SK-N-SH (cell line): ENCODE measurements at places on chromosomes 3 and 15. TPM values are rescaled to one million over a fixed set of nuclear protein-coding genes. Genes with fewer than 3 reads are reported as not detected.

- peak; percentile 72 for DNase-seq
- H3K27me3 ChIP-seq: no peaks in the 10 kb centered on the region
- peaks cover 30% of the 10 kb centered on the region; the same call in 1 of the 2 replicates for H3K4me1 ChIP-seq
- no peaks in the 10 kb centered on the region for H3K36me3 ChIP-seq
- H3K27ac ChIP-seq: no peak overlapping the region
- no peak overlapping the region for H3K4me3 ChIP-seq
These were observed 495 bp upstream of the COL7A1 start for GRCh38 chr3:48595526-48596121.

GRCh38 chr3:37980462-37981347, 9.9 kb upstream of the VILL start:
- no peak overlapping the region for H3K27ac ChIP-seq
- no peaks in the 10 kb centered on the region for H3K27me3 ChIP-seq
- no peak overlapping the region for H3K4me3 ChIP-seq
- H3K36me3 ChIP-seq: peaks cover 41% of the 10 kb centered on the region
- no peaks in the 10 kb centered on the region; the same call in 1 of the 2 replicates for H3K4me1 ChIP-seq
- no peak for DNase-seq

- H3K4me3 ChIP-seq: no peak overlapping the region
- H3K36me3 ChIP-seq: no peaks in the 10 kb centered on the region
These were observed 15.4 kb upstream of the PIK3CB start for GRCh38 chr3:138850151-138850550.

DNA sequence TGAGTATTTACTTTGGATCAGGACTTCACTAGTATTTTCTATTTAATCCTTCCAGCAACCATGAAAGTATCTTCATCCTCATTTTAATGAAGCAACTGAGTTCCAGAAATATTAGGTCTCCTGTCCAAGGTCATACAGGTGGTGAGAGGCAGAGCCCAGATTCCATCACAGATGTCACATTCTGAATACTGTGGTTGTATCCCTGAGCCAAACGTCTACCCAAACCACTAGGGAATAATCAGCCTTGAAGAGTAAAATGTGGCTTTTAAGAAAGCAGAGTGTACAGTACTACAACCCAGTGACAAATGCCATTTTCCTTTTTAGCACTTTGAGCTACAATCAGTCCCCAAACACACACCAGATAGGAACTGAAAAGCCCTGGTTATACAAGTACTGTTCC, 93.3 kb upstream of the TRIM42 start:
- no peak for DNase-seq
- H3K27me3 ChIP-seq: no peaks in the 10 kb centered on the region
- no peak overlapping the region for H3K4me3 ChIP-seq
- no peak overlapping the region for H3K27ac ChIP-seq
- H3K36me3 ChIP-seq: no peaks in the 10 kb centered on the region

- H3K36me3 ChIP-seq: peaks cover 28% of the 10 kb centered on the region
- DNase-seq: no peak
- no peaks in the 10 kb centered on the region for H3K27me3 ChIP-seq
- H3K4me3 ChIP-seq: no peak overlapping the region
- H3K27ac ChIP-seq: no peak overlapping the region
These were observed 28.1 kb downstream of the ATP11B start for GRCh38 chr3:182821221-182821981.

DNA sequence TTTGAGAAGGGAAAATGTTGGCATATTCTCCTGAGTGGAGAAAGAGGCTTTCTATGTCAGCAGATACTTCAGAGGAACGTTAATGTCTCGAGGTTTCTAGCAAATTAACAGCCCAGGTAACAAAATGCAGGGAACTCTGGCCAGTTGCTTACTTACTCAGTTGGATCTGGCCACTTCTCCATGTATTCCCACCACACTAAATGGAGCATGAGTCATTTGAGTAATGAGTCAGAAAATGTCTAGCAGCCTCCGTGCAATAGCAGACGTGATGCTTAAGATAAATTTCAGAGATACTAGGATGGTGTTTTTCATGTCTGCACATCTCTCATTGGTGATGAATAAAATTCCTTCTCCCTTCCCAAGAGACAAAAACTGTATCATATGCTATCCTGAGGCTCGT, 671.5 kb downstream of the FHIT start:
- H3K27ac ChIP-seq: peak overlapping the region; percentile 79
- no peaks in the 10 kb centered on the region for H3K36me3 ChIP-seq
- DNase-seq: peak; percentile 3

- H3K27ac ChIP-seq: peak overlapping the region; percentile 96
- no peaks in the 10 kb centered on the region for H3K27me3 ChIP-seq
- no peaks in the 10 kb centered on the region; the same call in none of the 2 replicates for H3K4me1 ChIP-seq
- no peak for DNase-seq
- H3K36me3 ChIP-seq: no peaks in the 10 kb centered on the region
- no peak overlapping the region for H3K4me3 ChIP-seq
These were observed 773.7 kb upstream of the NR2F2 start for GRCh38 chr15:95556866-95557225.

DNA sequence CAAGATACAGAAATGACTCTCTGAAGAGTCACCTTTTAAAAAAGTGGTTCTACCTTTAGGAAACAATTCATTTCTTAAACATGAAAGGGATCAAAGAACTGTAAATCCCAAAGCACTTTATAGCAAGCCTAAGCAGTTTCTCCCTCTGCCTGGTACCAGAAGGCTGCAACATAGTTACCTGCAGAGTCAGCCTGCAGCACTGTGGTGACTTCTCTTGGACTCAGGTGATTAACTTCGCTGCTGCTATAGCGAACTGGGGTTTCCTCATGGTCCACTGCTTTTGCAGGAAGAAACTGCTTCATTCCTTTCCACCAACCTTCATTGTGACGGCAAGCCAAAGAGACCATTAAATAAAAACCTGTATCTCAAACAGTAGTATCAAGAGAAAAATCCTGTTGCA, 37.3 kb downstream of the ST3GAL6 start:
- DNase-seq: no peak
- no peaks in the 10 kb centered on the region for H3K27me3 ChIP-seq
- H3K4me1 ChIP-seq: no peaks in the 10 kb centered on the region
- H3K4me3 ChIP-seq: no peak overlapping the region
- H3K27ac ChIP-seq: no peak overlapping the region

GRCh38 chr3:147574621-147575020, 165.5 kb downstream of the ZIC1 start:
- no peak overlapping the region for H3K27ac ChIP-seq
- no peaks in the 10 kb centered on the region for H3K36me3 ChIP-seq
- H3K27me3 ChIP-seq: no peaks in the 10 kb centered on the region
- no peak for DNase-seq

GRCh38 chr3:191476066-191476772, 15.3 kb downstream of the PYDC2 start:
- no peak overlapping the region for H3K4me3 ChIP-seq
- no peaks in the 10 kb centered on the region for H3K4me1 ChIP-seq
- no peaks in the 10 kb centered on the region for H3K27me3 ChIP-seq
- no peaks in the 10 kb centered on the region for H3K36me3 ChIP-seq

- H3K4me1 ChIP-seq: peaks cover 16% of the 10 kb centered on the region; the same call in 1 of the 2 replicates
- H3K27me3 ChIP-seq: peaks cover 13% of the 10 kb centered on the region
- no peak for DNase-seq
- no peak overlapping the region for H3K27ac ChIP-seq
- peak overlapping the region; percentile 44 for H3K4me3 ChIP-seq
These were observed 2.8 kb downstream of the OCA2 start for GRCh38 chr15:28096411-28096669.

GRCh38 chr15:92323525-92323924, 70.2 kb upstream of the ST8SIA2 start:
- peak overlapping the region; percentile 60; the same call in 1 of the 2 replicates for H3K27ac ChIP-seq
- DNase-seq: peak; percentile 24
- H3K4me3 ChIP-seq: no peak overlapping the region
- H3K4me1 ChIP-seq: peaks cover 16% of the 10 kb centered on the region; the same call in 1 of the 2 replicates
- H3K27me3 ChIP-seq: no peaks in the 10 kb centered on the region

DNA sequence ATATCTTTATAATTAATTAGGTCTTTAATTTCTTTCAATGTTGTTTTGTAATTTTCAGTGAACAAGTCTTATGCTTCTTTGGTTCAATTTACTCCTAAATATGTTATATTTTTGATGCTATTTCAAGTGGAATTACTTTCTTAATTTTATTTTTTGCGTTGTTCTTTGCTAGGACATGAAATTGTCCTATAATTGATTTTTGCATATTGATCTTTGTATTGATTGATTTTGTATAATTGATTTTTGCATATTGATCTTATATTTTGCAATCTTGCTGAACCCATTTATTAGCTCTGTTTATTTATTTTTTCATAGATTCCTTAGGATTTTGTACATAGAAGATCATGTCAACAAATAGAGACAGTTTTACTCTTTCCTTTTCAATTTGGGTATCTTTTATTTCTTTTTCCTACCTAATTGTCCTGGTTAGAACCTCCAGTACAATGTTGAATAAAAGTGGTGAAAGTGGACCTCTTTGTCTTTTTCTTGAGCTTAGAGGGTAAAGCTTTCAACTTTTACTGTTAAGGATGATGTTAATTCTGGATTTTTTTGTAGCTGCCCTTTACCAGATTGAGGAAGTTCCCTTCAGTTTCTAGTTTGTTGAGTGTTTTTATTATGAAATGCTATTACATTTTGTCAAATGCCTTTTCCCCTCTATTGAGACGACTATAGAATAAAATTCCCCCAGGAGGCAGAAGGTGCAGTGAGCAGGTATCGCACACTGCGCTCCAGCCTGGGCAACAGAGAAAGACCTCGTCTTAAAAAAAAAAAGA, 36.8 kb upstream of the CCDC50 start:
- H3K36me3 ChIP-seq: no peaks in the 10 kb centered on the region
- no peak for DNase-seq
- no peak overlapping the region for H3K27ac ChIP-seq
- 0 out of 2 replicates have a peak, but pooled peaks cover 8% of the 10 kb centered on the region for H3K27me3 ChIP-seq

DNA sequence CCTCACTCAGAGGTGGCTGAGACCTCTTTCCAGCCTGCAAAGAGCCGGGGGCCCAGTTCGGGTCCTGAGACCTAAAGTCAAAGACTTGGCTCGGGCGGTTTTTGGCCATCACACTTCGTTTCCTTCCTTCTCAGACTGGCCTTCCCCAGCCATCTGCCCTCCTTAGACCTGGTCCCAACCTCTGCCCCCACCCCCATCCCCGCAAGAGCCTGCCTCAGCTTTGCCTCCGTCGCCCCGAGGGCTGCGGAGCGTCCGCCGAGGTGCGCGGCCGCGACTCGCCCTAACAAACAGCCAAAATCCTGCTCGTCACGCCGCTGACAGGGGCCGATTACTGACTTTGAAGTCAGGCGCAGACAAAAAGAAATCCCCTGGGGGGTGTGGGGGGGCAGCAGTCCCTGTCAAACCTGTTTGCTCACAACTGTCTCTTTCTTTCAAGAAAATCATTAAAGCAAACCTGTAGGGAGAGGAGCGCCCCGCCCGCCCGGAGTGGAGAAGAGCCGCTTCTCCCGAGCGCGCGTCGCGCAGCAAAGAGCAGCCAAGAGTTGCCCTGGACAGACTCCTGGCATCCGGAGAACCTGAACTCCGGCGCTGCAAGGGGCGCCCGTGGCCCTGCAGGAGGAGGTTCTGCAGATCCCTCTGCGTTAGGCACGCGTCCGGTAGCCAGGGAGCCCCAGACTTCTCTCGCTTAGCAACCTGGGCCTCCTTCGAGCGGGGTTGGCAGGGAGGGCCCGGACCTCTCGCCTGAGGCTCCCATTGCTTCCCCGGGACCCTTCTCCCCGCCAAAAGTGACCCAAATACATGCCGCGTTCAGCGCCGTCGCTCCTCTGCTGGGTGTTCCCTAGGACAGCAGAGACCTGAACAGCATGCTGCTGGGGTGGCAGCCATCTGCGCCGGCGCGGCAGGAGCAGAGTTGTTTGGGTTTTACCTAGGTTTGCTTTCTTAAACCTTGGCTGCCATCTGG, 4.5 kb downstream of the SOX14 start:
- no peak overlapping the region for H3K27ac ChIP-seq
- DNase-seq: peak; percentile 43
- H3K4me3 ChIP-seq: peak overlapping the region; percentile 37
- peaks cover 93% of the 10 kb centered on the region for H3K27me3 ChIP-seq
- no peaks in the 10 kb centered on the region for H3K4me1 ChIP-seq

- peaks cover 28% of the 10 kb centered on the region for H3K4me1 ChIP-seq
- H3K4me3 ChIP-seq: no peak overlapping the region
- no peaks in the 10 kb centered on the region for H3K36me3 ChIP-seq
- no peak for DNase-seq
- H3K27me3 ChIP-seq: no peaks in the 10 kb centered on the region
These were observed 123.3 kb downstream of the GABRG3 start for GRCh38 chr15:27094235-27094634.

GRCh38 chr15:51184627-51185026, 89.9 kb upstream of the TNFAIP8L3 start:
- peaks cover 23% of the 10 kb centered on the region; the same call in 1 of the 2 replicates for H3K27me3 ChIP-seq
- no peak overlapping the region for H3K4me3 ChIP-seq
- no peaks in the 10 kb centered on the region for H3K4me1 ChIP-seq
- no peak for DNase-seq
- no peaks in the 10 kb centered on the region for H3K36me3 ChIP-seq

DNA sequence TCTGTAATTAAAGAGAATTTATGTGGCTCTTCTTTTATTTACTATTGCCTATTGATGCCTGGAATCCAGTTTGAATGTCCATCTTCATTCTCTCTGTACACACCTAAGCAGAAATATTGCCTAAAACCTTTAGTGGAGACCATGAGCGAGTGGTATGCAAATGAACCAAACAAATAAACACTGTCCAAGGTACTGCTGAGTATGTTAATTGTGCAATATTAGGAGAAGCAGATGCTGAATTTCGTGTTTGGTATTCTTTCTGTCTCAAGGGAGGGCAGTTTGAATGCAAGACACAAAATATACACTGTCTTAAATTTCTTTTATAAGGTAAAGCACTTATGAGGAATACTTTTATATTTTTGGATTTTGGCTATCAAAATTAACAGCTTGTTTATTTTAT, 440.9 kb downstream of the RBMS3 start:
- H3K36me3 ChIP-seq: peaks cover 13% of the 10 kb centered on the region
- H3K27me3 ChIP-seq: no peaks in the 10 kb centered on the region
- H3K4me1 ChIP-seq: peaks cover 12% of the 10 kb centered on the region

- H3K4me1 ChIP-seq: peaks cover 24% of the 10 kb centered on the region
- no peaks in the 10 kb centered on the region for H3K27me3 ChIP-seq
- H3K4me3 ChIP-seq: peak overlapping the region; percentile 43; the same call in 1 of the 2 replicates
- no peaks in the 10 kb centered on the region; the same call in 1 of the 2 replicates for H3K36me3 ChIP-seq
- peak; percentile 81 for DNase-seq
- H3K27ac ChIP-seq: peak overlapping the region; percentile 94
These were observed 26.5 kb downstream of the KLF13 start for GRCh38 chr15:31352911-31353811.

DNA sequence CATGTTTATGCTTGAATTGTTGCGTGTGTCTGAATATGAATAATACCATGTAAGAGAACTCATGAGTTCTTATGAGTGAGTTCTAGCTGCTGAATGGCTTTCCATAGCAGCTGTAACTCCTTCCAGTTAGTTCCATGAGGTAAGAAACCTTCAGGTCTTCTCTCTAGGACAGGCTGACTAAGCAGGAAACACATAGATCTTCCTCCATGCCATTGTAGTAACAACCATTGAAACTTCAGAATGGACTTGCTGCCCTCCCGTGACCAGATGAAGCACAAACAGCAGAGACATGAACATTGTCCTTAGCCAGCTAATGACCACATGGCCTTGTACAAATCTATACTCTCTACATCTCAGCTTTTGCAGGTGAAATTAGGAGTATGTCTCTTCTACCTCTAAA, 200.0 kb downstream of the ZNF385D start:
- peak; percentile 5 for DNase-seq
- no peaks in the 10 kb centered on the region for H3K4me1 ChIP-seq
- no peaks in the 10 kb centered on the region for H3K27me3 ChIP-seq
- H3K36me3 ChIP-seq: no peaks in the 10 kb centered on the region
- no peak overlapping the region for H3K27ac ChIP-seq

GRCh38 chr3:64685331-64685799, 2.4 kb downstream of the ADAMTS9 start:
- peak overlapping the region; percentile 90 for H3K4me3 ChIP-seq
- peaks cover 23% of the 10 kb centered on the region for H3K36me3 ChIP-seq
- no peaks in the 10 kb centered on the region for H3K27me3 ChIP-seq
- peak overlapping the region; percentile 87 for H3K27ac ChIP-seq
- DNase-seq: peak; percentile 36

The RYK gene
- 25.9 and 36.2 TPM in 2 replicates for polyA plus RNA-seq

The FRMD5 gene
- 24.8 and 26.7 TPM in 2 replicates for polyA plus RNA-seq

The RASGRP1 gene
- 0.03 and 0.10 TPM in 2 replicates for polyA plus RNA-seq

The TMEM207 gene
- polyA plus RNA-seq: not detected in 2 replicates

The CKMT1A gene
- polyA plus RNA-seq: 1.2 and 1.7 TPM in 2 replicates

The GOLGA6D gene
- 0.02 TPM in 1 of 2 replicates, not detected in the other for polyA plus RNA-seq
